ENCODE measurements at places on chromosomes 16 and 17.

GRCh38 chr17:48747445-48748363 is 19.2 kb upstream of the HOXB13 start:
- no peak for DNase-seq

GRCh38 chr16:68402748-68403040 is 45.6 kb downstream of the SMPD3 start:
- DNase-seq = no peak

DNA sequence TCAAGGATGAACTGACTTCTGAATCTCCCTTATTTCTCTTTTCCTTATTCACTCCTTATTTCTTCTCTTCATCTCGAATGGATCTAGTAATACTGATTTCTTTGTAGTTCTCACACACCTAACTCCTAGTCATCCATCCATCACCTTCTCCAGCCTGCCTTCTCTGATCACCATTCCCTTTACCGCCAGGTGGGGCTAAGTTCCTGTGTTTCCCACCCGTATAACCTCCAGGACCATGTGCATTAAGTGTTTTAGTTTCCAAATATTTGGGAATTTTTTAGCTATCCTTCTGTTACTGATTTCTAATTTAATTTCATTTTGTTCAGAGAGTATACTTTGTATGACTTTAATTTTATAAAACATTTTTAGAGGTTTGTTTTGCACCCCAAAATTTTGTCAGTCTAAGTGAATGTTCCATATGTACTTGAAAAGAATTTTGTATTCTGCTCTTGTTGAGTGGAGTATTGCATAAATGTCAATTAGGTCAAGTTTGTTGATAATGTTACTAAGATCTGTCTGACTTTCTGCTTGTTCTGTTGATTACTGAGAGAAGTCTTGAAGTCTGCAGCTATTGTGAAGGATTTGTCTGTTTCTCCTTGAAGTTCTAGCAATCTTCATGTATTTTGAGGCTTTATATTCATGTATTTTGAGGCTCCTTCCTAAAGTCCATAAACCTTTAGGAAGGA is 8.8 kb downstream of the BPTF start:
- no peak for DNase-seq

GRCh38 chr17:28141313-28141712 is 98.8 kb downstream of the NLK start:
- DNase-seq = no peak

DNA sequence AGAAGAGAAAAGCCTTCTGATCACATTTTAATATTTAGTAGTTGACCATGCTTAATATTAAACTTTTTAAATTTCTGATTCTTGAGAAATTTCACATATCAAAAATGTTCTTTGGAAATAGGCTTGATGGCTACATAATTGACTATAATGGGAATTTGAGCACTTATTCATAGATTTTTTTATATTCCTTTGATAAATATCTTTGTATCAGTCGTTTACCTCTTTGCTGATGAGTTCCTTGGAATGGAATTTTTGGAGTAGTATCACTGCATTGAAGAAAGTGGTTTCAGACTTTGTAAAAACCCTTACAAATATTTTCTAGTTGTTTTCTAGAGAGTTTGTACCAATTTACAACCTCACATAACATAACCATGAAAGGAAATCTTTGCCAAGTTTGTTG is 14.7 kb downstream of the DNAAF1 start:
- no peak for DNase-seq

DNA sequence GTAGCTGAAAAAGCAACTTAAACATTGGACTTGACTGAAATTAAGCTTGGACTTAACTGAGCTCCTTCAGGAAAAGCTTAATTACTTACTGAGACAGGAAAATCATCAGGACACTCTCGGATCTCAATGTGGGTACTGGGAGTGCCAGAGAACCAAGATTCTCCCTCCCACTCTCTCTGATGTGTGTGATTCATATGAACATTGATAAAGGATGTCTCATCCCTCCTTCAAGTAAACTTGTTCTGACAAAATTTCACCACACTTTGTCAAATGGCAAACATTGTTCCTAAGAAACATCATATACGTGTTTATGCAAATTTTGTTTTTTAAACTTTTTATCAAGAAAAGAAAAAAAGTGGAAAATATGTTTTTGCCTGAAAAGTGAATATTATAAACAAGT is 4.1 kb upstream of the SLFN5 start:
- DNase-seq = no peak

DNA sequence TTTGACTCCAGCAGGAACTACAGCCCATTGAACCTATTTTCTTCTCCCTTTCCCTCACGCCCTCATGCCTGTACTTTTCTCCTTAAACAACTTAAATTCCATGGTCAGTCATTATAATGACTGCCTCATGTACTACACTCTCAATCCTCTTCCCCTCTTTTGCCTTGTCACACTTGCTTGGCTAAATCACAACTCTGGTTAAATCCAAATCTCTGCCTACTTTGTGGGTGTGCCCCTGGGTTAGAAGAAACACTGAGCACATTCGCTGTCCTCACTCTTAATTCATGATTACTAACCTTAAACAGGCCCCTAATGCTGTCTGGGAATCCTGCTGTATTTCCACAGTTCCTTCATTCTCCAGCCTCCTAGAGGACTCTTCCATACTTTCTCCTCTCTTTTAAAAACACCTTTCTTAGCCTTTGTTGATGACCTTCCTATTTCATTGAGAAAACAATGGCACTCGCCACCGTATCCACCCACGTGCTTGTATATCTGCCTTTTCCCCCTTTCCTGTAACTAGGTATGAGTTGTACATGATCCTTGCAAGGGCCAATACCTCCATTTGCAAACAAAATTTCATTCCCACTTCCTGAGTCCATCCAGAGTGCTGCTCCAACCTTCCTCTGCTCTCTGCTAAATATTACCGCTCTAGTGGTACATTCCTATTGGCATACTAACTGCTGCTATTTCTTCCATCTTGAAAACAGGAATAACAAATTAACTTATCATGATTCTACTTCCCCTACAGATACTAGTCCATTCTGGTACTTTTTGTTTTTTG is 28.9 kb downstream of the ZNRF1 start:
- DNase-seq = no peak

DNA sequence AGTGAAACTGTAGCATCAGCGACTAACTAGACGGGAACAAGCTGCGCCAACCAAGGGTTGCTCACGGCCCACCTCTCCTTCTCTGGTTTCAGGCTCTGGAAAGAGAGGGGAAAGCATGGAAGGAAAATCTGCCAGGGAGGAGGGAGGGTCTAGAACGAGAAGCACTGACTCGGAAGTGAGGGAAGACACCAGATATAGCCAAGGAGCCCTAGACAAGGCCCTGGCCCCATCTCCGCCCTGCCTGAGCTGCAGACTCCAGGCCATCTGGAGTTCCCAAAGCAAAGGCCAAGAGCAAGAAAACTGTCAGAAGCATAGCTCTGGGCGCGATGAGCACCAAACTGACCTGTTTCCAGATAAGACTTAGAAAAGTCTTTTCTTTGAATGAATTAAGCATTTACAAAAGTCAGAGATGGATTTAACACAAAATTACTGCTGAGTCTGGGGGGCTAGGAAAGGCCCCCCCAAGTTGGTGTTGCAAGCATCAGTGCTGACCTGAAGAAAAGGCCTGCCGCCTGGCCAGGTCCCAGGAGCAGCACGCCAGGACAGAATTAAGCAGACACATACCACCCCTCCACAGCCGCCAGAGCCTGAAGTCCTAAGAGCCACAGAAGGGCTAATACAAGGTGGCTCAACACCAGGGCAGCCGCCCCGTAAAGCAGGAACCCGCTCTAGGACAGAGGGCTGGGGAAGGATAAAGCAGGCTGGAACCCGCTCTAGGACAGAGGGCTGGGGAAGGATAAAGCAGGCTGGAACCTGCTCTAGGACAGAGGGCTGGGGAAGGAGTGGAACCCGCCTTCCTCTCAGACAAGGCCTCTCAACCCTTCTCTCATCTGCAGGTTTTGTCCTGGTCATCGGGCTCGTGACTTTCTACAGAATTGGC is 20.7 kb downstream of the TMEM204 start:
- DNase-seq = no peak

DNA sequence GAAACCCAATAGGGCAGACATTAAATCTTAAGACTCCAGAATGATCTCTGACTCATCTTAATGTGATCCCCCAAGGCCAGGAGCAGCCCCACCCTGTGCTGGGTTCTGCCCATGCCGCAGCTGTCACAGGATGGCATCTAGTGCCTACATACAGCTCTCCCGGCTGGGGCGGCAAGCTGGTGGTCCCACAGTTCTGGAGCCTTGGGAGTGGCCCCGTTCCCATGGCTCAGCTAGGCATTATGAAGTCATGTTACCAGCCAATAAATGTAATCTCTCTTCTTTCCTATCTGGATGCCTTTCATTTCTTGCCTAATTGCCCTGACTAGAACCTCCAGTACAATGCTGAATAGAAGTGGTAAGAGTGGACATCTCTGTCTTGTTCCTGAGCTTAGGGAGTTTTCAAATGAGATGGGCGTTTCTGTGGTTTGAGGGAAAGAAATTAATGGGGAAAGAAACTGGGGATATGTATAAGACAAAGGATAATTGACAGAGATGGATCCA is 95.7 kb upstream of the DNAH17 start:
- no peak for DNase-seq
